A673 (cell line): ENCODE measurements at places on chromosomes 4 and X. TPM values are rescaled to one million over a fixed set of nuclear protein-coding genes. Genes with fewer than 3 reads are reported as not detected.

DNA sequence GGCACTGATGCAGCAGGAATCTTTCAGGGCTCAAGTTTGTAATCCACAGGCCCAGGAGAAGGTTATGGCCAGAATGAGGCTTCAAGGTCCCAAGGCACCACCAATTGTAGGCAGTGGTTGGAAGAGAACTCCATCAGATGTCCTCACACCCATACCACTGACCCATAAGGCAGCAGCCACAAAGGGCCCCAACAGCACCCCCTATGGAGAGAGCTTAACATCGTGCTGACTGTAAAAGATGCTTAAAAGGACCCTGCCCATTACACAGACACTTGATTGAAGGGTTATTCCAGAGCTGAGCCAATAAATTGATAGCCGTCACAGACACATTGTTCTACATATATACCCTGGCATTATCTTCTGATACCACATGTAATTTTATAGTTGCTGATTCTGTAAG lies 113.7 kb downstream of the SOWAHB start:
- H3K27me3 ChIP-seq, result no peaks in the 10 kb centered on the region
- H3K4me1 ChIP-seq, result peaks cover 6% of the 10 kb centered on the region
- peak; percentile 9 for DNase-seq
- H3K36me3 ChIP-seq, result no peaks in the 10 kb centered on the region
- H3K27ac ChIP-seq, result no peak overlapping the region
- H3K4me3 ChIP-seq, result no peak overlapping the region

DNA sequence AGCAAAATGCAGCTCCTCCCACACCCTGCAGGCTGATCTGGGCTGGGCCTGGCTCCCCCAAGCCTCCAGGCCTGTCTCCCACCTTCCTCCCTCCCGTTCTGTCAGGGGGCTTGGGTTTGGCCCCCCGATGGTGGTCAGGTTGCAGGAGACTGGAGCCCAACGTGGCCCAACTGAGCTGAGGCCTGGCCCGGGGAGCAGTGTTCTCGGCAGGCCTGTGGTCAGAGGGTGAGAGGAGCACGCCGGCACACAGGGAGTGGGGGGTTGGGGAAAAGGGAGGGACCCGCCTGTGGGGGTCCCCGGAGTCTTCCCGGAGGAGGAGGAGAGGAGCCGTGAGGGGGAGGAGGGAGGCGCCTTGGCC lies 43.2 kb upstream of the NKX1-1 start:
- H3K27me3 ChIP-seq, result peaks cover 13% of the 10 kb centered on the region
- no peak overlapping the region for H3K4me3 ChIP-seq
- H3K4me1 ChIP-seq, result no peaks in the 10 kb centered on the region
- H3K36me3 ChIP-seq, result no peaks in the 10 kb centered on the region
- DNase-seq, result no peak

DNA sequence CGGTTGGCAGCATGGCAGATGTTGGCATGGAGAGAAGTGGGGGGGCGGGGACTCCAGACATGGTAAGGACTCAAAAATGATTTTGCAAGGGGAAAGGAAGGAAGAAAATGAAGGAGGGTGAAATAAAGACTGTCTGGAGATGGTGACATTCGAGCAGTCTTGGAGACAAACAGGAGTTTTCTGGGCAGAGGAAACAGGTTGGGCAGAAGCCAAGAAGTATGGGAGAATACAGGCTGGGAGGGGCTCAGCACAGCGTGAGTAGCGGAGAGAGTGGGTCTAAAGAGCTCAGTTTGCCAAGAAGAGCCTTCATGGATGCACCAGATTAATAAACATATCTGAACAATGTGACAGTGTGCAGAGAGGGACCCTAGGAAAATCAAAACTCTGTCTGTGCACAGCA lies 13.3 kb upstream of the CRMP1 start:
- H3K36me3 ChIP-seq, result no peaks in the 10 kb centered on the region
- H3K27me3 ChIP-seq, result peaks cover 3% of the 10 kb centered on the region
- H3K27ac ChIP-seq, result no peak overlapping the region

DNA sequence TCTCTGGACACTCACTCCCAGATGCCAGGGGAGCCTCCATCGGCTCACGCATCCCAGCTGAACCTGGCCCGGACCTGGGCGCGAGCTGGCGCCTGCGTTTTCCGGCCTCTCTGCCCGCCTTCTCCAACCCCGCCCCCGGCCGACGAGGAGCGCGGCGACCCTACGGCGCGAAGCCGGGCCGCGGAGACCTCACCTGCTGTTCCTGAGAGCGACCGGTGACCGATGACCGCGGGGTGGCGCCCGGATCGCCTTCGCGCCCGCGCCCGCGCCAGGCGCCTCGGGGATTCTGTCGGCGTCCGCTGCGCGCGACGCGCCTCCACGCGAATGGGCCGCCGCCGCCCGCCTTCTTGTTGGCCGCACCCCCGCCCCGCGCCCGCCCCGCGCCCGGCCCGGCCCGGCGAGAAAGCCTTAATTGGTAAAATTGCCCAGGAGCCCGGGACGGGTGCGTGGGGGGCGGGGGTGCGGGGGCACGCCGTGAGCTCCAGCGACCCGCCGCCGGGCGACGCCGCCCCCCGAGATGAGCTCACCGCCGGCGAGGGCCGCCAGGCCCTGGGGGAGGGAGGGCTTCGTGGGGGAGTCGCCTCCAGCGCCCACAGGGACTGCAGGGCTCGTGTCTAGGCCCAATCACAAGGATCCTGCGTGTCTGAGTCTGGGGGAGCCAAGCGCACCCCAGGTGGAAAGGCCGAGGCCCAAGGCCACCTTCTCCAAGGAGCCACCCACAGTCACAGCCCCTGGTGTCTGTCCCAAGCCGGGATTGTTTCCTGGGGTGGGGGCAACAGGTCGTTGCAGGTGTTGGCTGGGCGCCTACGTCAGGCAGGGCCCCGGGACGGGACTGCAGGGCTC lies at the start of gene FLNA:
Gene FLNA, minus strand, starts transcription at position 322 of the 843 bp plus-strand sequence. CDS start 3,389 bp downstream, outside the sequence.
- no peaks in the 10 kb centered on the region for H3K27me3 ChIP-seq
- H3K4me3 ChIP-seq, result peak within 1 kb of the TSS; percentile 46
- DNase-seq, result no peak
- peaks cover 16% of the 10 kb centered on the region for H3K4me1 ChIP-seq
- no peaks in the 10 kb centered on the region for H3K36me3 ChIP-seq

DNA sequence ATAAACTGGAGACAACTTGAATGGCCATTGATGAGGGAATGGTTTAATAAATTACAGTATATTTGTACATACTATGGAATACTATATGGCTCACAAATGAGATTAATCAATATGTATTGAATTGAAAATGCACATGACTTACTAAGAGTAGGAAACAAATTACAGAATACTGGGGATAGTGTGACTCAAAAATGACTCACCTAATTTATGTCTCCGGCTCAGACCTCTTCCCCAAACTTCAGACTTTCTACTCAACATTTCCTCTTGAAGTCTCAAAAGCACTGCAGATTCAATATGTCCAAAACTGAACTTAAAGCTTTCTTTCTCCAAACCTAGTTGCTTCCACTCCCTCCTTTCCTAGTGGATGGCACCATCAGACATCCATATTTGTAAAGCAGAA lies 28.8 kb upstream of the GRIA3 start:
- H3K4me1 ChIP-seq, result no peaks in the 10 kb centered on the region
- H3K27me3 ChIP-seq, result no peaks in the 10 kb centered on the region
- DNase-seq, result no peak

GRCh38 chrX:153608376-153608775 lies 9.4 kb upstream of the CCNQ start:
- peaks cover 13% of the 10 kb centered on the region for H3K27me3 ChIP-seq
- H3K4me3 ChIP-seq, result no peak overlapping the region
- no peak overlapping the region for H3K27ac ChIP-seq
- no peak for DNase-seq
- no peaks in the 10 kb centered on the region for H3K4me1 ChIP-seq
- H3K36me3 ChIP-seq, result no peaks in the 10 kb centered on the region

DNA sequence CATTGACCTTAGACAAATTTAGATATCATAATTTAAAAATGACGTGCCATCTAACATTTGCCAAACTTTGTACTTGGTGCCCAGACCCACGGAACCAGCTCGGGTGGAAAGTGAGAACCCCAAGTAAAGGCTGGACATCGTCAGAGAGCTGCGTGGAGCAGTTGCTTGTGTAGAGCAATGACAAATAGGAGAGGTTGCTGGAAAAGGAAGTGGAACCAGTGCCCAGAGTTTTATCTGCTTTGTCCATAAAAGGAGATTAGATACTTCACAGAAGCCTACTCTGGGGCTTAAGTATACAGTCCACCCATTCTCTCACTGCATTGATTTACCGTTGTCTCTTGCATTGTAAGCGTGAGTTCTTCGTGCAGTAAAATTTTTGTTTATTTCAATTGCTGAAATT lies 5.4 kb upstream of the TBC1D1 start:
- H3K36me3 ChIP-seq, result no peaks in the 10 kb centered on the region
- DNase-seq, result no peak
- H3K4me3 ChIP-seq, result no peak overlapping the region
- H3K27me3 ChIP-seq, result peaks cover 21% of the 10 kb centered on the region

- H3K36me3 ChIP-seq, result no peaks in the 10 kb centered on the region
- H3K27me3 ChIP-seq, result no peaks in the 10 kb centered on the region
- DNase-seq, result peak; percentile 6
- H3K27ac ChIP-seq, result no peak overlapping the region
- no peak overlapping the region for H3K4me3 ChIP-seq
- no peaks in the 10 kb centered on the region for H3K4me1 ChIP-seq
Measured at GRCh38 chrX:101749436-101749835, 89.8 kb upstream of the ARMCX2 start.

DNA sequence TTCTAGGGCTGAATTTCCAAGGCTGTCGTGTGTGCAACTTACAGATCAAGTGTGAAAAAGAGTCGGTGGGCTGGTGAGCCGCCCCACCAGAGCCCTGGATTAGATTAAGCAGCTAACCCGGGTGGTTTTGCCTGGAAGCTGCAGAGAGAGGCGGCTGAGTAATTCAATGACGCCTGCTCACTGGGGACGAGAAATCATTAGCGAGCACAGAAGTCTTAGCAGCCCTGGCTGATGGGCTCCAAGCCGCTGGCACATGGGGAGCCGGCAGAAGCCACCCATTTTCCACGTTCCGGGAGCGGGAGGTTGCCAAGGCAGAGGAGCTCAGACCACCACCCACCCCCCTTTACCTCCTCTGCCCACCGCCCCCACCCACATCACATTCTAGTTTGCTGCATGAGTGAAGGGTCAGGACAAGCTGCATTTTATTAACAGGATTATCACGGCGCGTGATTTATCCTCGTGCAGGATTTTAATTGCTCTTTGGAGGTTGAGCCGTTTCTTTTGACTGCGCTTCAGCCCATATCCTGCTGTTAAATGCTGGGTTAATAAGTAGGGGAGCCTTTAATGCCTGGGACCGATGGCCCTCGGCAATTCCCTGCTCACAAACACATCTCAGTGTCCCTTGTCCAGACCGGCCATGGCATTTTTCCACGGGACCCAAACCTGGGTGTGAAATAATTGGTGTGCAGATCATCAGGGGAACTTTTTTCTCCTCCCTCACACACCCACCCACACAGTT lies 19.1 kb downstream of the BCOR start:
- peak; percentile 50 for DNase-seq
- peaks cover 16% of the 10 kb centered on the region for H3K36me3 ChIP-seq
- peaks cover 34% of the 10 kb centered on the region for H3K4me1 ChIP-seq
- no peak overlapping the region for H3K4me3 ChIP-seq
- no peaks in the 10 kb centered on the region for H3K27me3 ChIP-seq
- no peak overlapping the region for H3K27ac ChIP-seq

DNA sequence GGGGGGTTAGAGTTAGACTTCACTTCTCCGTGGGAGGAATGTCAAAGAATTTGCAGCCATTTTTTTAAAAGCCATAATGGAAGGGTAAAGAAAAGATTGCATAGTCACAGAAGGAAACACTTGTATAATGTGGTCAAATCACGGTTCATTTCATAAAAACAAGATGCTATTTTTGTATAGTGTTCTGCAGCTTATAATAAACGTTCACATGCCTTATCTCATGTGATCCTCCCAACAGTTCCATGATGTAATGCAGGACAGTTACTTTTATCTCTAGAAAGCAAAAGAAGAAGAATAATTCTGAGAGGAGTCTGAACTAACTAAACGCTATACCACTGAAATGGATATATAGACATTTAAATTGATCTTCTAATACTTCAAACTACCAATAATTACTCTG lies 71.3 kb upstream of the CAMK2D start:
- no peaks in the 10 kb centered on the region for H3K27me3 ChIP-seq
- no peak overlapping the region for H3K27ac ChIP-seq

GRCh38 chr4:181685461-181685860 lies 557.7 kb upstream of the TENM3 start:
- H3K4me1 ChIP-seq, result no peaks in the 10 kb centered on the region
- H3K27ac ChIP-seq, result no peak overlapping the region
- H3K4me3 ChIP-seq, result no peak overlapping the region
- H3K36me3 ChIP-seq, result no peaks in the 10 kb centered on the region
- DNase-seq, result no peak
- H3K27me3 ChIP-seq, result peaks cover 95% of the 10 kb centered on the region

DNA sequence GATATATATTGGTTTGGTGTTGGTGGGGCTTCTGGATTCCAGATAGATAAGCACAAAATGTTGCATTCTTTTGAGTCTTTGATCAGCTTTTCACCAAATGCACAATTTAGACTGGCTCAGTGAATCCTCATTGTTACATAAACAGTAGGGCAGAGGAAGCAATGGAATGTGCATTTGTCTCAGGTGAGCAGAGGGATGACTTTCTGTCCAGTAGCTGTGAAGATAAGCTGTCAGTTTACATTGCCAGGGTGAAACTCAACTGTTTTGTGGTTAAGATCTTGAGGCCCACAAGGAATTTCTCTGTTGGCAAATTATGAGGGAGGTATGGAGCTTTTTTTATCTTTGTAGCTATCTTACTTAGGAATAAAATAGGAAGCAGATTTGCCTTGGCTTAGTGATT lies 168.0 kb downstream of the GALNTL6 start:
- no peak for DNase-seq
- H3K36me3 ChIP-seq, result no peaks in the 10 kb centered on the region
- no peak overlapping the region for H3K27ac ChIP-seq
- H3K4me3 ChIP-seq, result no peak overlapping the region

- H3K27ac ChIP-seq, result no peak overlapping the region
- no peaks in the 10 kb centered on the region for H3K27me3 ChIP-seq
- no peak for DNase-seq
- no peaks in the 10 kb centered on the region for H3K36me3 ChIP-seq
Measured at GRCh38 chrX:9048801-9049200, 14.9 kb upstream of the FAM9B start.

DNA sequence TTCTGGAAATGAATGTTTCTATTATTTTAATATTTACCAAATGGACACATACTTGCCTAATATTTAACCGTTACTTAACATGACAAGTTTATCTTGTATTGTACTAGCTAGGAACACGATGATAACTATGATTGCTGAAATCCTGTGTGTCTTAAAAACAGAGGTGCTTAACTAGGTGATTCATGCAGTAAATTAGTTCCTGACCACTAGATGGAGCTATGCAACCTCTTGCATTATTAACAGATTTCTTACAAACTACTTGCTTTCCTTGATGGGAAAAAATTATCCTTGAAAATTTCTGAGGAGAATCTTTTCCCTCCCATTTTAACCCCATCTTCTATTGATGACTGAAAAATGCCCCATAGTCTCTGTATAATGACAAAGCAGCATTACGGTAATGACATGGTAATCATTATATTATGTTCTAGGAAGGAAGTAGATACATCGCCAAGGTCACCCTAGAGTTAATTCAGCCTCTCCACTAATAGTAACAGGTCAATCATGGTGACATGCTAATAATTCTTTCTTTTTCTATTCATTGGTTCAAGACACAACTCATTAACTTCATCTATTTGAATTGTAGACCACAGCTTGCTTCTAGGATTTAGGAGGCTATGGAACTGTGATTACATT lies 844.2 kb downstream of the RAPGEF2 start:
- H3K36me3 ChIP-seq, result no peaks in the 10 kb centered on the region
- DNase-seq, result peak; percentile 82
- H3K4me1 ChIP-seq, result peaks cover 20% of the 10 kb centered on the region
- no peaks in the 10 kb centered on the region for H3K27me3 ChIP-seq
- H3K4me3 ChIP-seq, result no peak overlapping the region
- no peak overlapping the region for H3K27ac ChIP-seq

The FATE1 gene
- total RNA-seq, result 0.45 TPM in 1 of 2 replicates, not detected in the other

The CHIC2 gene
- 5.4 and 8.1 TPM in 2 replicates for total RNA-seq

The TEX13D gene
- 0.42 and 0.47 TPM in 2 replicates for total RNA-seq

The FRG2 gene
- 67.1 and 79.1 TPM in 2 replicates for total RNA-seq
